Activated CD4-positive, alpha-beta T cell treated with anti-CD3 and anti-CD28 coated beads for 1 hour (primary cell): ENCODE measurements at places on chromosomes 7 and 10.

- DNase-seq: no peak
Measured at GRCh38 chr7:34108165-34108564, 202.8 kb downstream of the BMPER start.

- no peak for DNase-seq
Measured at GRCh38 chr10:79020605-79021004, 48.2 kb upstream of the ZMIZ1 start.

DNA sequence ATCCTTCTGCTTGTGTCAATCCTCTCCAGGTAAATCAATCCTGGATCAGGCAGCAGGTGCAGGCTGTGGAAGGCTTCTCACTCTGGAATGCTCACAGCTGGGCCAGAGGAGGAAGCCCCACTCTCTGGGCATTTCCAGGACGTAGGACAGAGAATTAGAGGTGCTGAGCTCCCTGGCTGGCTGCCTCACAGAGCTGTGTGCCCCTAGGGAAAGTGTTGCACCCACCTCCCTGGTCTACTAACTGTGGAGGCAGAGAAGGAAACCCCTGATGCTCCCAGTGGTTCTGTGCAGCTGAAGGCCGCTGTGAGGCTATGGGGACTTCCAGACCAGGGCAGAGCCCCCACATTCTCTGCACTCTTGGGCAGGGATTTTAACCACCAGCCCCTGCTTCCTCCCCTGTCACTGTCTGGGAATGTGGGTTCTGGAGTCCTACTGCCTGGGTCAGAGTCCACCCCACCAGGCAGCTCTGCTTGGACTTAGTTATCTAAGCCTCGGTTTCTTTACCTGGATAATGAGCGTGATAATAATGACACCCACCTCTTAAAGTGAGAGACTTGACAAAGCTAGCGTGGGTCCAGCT lies 73.5 kb upstream of the EEPD1 start:
- DNase-seq: no peak

- DNase-seq: no peak
Measured at GRCh38 chr10:31778627-31779026, 150.0 kb downstream of the ARHGAP12 start.
